Fibroblast of skin of abdomen (primary cell): ENCODE measurements at places on chromosomes 13 and 19.
A peak's percentile ranks its signal among the peaks of the same experiment; 100 is the strongest.

GRCh38 chr13:21338156-21338555 lies 120.9 kb downstream of the ZDHHC20 start:
- no peak for DNase-seq

- peak; percentile 45 for DNase-seq
Observed at GRCh38 chr19:34313188-34313587, 51.8 kb upstream of the GPI start.

DNA sequence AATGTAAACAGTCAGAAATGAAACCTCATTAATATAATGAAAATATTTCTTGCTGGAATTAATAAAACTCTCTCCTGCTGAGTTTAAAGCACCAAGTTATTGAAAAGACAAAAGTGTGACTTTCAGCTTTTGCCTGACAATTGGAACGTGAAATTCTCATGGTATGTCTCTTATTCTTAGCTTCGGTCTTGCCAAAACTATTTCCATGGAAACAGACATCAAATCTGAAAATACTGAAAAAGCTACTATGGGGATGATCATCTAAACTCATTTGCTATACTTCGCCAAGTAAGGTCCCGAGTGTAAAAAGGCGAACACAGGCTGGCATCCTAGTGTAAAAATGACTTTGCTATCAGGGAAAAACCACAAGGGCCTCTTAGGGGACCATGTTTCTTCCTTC lies 22.8 kb downstream of the HTR2A start:
- DNase-seq, result no peak

- peak; percentile 4 for DNase-seq
Observed at GRCh38 chr13:34570698-34571353, 371.2 kb upstream of the NBEA start.

DNA sequence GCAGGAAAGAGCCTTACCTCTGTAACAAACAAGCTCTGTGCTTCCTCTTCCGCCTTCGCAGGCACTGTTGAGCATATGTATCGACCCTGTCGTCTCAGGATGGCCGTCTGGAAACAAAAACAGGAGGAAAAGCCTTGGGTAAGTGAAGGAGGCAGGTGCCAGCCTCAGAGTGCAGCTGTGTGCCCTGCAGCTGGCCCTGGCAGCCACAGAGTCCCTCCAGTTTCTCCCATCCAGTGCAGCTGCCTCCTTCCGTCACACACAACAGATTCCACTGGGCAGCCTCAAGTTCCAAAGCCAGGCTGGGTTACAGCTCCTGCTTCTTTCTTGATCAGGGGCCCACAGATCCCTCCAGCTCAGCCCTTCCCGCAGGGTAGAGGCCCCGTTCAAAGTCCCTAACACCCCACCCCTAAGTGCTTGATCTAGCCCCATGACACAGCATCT lies 47.7 kb downstream of the DOCK9 start:
- no peak for DNase-seq

DNA sequence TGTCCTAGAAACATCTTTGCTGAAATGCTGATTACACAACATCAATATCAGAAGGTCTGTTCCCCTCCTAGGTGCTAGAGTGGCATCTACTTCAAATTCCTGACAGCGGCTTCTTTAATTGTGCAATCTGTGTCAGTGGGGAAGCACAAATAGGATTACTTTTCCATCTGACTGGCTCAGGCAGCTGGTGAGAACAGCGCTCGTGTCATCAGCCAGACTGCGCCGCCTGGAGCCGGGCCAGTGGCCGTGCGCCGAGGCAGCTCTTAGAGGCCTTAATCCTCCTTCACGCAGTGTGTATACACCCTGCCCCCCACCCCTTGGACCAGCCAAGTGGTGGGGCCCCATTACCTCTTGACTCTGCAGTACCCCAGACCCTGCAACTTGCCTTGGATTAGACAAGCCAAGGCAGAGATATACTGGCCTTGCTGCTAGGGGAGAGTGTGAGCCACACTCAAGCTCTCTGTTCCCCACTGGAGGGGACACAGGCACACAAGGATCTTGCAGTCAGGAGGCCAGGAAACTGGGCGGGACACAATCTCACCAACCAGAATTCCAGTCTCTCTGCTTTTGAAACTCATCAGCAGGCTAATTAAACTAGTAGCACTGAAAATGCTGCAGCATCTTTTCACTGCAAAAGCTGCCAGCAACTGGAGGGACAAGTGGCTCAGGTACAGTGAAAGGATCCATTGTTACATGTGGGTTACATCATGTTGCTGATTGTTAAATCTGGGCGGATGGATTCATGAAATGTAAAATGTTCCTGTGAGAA lies 48.9 kb upstream of the EPHX3 start:
- DNase-seq, result peak; percentile 89

- no peak for DNase-seq
Observed at GRCh38 chr13:25796474-25796873, 255.3 kb downstream of the SHISA2 start.

GRCh38 chr13:98214008-98214643 lies 37.1 kb upstream of the RNF113B start:
- DNase-seq, result peak; percentile 75

DNA sequence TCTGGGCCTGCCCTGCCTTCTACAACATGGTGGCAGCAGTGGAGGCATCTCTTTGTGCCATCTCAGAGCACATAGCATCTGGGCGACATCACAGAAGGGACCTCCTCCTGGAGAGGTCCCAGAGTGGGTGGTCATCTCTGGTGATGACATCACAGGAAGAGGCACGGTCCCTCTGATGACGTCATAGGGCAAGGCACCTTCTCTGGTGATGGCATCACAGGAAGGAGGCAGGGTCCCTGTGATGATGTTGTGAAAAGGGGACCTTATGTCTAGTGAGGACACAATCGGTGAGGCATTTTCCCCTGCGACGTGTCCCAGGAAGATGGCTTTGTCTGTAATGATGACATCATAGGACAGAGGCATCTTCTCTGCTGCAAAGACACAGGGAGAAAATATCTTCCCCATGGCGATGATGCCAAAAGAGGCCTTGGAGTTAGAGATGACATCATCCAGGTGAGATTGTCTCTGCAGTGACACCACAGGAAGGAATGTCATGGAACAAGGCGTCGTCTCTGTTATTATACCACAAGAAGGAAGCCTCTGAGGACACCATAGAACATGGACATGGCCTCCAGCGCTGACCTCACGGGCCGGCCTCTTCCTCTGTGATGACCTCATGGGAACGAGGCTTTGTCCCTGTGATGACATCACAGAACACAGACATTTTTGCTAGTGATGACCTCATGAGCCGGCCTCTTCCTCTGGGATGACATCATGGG lies 10.7 kb downstream of the SHISA7 start:
- no peak for DNase-seq

GRCh38 chr13:80173224-80173623 lies 167.7 kb downstream of the SPRY2 start:
- no peak for DNase-seq

DNA sequence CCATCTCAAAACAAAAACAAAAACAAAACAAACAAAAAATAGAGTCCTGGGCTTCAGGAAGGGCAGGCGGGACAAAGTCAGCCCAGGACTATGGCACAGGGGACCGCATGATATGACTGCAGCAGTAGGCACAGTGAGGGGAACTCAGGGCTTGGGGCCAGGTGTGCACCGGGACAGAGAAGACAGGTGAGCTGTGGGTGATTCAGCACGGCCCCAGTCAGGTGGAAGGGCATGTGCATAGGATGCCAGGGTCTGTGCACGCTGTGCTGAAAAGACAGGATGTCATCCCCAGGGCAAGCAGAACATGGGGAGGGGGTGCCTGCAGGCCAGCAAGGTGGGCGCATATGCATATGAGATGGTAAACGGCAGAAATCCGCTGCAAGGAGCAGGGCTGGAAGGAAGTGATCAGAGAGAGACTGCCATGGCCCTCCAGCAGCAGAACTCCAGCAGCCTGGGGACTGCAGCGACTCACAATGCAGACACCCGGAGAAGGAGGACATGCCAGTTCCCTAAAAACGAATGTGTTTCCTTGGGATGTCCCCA lies 15.0 kb downstream of the EPS15L1 start:
- no peak for DNase-seq

GRCh38 chr19:48284896-48285295 lies 15.0 kb downstream of the ZNF114 start:
- peak; percentile 73 for DNase-seq

GRCh38 chr13:112943309-112944125 lies 25.5 kb upstream of the MCF2L start:
- peak; percentile 13 for DNase-seq

DNA sequence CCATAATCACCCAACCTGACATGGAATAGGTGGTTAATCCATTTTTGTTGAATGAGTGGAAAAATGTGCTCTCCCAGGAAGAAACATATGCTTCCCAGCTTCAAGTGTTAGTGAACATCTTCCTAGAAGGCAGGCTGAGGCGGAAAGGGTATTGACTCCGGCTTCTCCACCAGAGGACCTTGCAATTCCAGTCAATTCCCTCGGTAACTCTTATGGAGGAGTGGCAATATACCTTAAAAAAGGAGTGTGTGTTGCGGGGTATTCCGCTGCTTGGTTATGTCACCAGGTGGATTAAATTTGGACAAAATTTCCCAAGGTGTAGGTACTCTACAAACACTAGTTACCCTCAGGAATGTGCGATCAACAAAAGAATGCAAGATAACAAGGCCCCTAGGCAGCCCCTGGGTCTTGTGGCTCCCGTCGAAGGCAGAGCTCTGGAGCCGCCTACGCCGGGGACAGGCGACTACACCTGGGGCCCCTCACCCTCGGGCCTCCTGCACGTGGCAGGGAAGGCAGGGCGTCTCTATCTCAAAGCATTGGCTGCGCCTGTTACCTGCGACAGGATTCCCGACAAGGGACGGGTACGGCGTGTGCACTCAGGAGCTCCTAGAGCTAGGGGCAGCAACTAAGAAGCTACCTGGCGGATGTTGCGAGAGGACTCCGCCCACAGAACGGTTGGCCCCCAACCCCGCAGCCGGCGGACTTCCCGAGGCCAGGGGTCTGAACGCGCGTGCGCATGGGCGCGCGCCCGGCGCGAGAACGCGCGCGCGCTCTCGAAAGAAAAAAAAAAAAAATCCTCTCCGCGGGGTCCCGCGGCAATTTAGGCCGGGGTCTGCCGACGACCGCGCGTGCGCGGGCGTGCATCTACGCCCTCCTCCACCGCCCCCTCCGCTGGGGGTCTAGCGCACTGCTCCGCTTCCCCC lies at the start of gene WDR87:
TSS of gene WDR87 (minus strand) at position 649 of the 923 bp plus-strand sequence. CDS start 8,355 bp downstream, outside the sequence.
- DNase-seq, result peak; percentile 7

- no peak for DNase-seq
Observed at GRCh38 chr13:40492511-40492910, 173.9 kb downstream of the FOXO1 start.

- no peak for DNase-seq
Observed at GRCh38 chr19:44725251-44725650, 23.3 kb upstream of the BCL3 start.

GRCh38 chr13:46206143-46206542 lies 5.6 kb upstream of the LRRC63 start:
- no peak for DNase-seq

DNA sequence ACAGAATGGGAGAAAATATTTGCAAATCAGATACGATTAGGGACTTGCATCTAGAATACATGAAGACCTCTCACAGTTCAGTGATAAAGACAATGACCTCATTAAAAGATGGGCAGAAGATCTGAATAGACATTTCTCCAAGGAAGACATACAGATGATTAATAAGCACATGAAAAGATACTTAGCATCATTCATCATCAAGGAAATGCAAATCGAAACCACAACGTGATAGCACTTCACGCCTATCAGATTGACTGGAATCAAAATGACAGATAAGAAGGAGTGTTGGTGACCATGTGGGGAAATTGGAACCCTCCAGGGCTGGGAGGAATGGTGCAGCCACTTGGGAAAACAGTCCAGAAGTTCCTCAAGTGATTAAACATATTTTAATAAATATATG lies 25.8 kb downstream of the CFAP97D2 start:
- DNase-seq, result no peak

GRCh38 chr19:1698636-1699035 lies 46.2 kb upstream of the TCF3 start:
- DNase-seq, result no peak

GRCh38 chr19:17475541-17476115 lies 5.3 kb downstream of the SLC27A1 start:
- no peak for DNase-seq

DNA sequence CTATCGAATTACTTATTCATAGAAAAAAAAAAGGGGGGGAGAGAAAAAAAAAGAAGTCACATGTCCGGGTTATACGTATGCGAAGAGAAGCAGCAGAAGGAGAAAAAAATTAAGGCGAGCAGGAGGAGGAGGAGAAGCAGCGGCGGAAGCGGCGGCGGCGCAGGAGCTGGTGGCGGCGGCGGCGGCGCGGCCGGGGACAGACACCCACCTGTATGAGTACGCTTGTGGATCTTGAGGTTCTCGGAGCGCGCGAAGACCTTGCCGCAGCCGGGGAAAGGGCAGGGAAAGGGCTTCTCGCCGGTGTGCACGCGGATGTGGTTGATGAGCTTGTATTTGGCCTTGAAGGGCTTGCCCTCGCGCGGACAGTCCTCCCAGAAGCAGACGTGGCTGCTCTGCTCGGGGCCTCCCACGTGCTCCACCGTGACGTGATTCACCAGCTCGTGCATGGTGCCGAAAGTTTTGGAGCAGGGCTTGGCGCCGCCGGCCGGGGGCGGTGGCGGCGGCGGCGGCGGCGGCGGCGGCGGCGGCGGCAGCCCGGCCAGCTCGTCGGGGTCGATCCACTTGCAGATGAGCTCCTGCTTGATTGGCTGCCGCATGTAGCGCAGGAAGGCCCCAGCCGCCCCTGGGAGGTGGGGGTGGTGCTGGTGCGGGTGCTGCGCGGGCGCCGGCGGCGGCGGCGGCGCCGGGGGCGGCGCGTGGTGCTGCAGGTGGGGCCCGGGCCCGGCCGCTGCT lies 1.5 kb downstream of the ZIC5 start:
- no peak for DNase-seq

DNA sequence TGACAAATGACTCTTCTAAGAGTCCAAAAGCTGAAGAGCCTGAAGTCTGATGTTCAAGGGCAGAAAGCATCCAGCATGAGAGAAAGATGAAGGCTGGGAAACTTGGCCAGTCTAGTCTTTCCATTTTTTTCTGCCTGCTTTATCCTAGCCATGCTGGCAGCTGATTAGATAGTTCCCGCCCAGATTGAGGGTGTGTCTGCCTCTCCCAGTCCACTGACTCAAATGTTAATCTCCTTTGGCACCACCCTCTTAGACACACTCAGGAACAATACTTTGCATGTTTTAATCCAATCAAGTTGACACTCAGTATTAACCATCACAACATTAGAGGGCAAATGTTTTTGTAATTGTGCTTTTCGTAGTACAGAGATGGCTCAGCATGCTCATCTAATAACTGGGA lies 267.5 kb upstream of the KLHL1 start:
- DNase-seq, result no peak

GRCh38 chr13:42798118-42798517 lies 16.7 kb downstream of the FAM216B start:
- no peak for DNase-seq

DNA sequence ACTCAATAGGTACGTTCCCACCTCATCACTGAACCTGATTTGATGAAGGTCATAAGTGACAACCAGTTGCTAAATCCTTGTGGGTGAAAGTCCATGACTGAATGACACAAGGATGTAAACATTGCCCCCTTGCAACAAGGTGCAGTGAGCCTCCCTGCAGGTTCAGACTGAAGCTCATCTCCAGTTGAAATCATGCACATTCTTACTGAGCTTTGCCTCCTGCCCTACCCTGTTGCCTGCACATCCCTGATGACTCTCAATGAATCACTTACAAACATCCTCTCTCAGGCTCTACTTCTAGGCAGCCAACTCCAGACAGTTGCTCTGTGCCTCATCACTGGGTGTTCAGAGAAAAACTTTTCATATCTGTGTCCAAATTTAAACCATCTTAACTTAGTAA lies 42.5 kb upstream of the ARGLU1 start:
- peak; percentile 59 for DNase-seq
